ENCODE measurements at places on chromosomes 1 and 21.

DNA sequence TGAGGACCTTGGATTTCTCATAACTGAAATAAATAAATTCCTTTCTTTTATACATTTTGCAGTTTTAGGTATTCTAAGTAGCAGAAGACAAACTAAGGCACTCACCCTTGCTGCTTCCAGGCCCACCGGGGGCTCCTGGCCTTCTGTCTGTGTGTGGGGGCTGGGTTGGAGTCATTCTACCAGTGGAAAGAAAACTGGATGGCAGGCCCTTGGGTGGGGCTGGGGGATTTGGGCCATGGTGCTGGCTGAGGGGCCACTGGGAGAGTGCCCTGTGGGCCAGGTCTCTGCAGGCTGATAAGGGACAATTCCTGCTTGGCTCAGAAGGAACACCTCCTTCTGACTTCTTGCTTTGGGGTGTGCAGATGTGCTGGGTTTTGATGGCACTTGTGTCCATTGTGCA is 54.0 kb upstream of the CSF3R start:
- DNase-seq, result no peak

DNA sequence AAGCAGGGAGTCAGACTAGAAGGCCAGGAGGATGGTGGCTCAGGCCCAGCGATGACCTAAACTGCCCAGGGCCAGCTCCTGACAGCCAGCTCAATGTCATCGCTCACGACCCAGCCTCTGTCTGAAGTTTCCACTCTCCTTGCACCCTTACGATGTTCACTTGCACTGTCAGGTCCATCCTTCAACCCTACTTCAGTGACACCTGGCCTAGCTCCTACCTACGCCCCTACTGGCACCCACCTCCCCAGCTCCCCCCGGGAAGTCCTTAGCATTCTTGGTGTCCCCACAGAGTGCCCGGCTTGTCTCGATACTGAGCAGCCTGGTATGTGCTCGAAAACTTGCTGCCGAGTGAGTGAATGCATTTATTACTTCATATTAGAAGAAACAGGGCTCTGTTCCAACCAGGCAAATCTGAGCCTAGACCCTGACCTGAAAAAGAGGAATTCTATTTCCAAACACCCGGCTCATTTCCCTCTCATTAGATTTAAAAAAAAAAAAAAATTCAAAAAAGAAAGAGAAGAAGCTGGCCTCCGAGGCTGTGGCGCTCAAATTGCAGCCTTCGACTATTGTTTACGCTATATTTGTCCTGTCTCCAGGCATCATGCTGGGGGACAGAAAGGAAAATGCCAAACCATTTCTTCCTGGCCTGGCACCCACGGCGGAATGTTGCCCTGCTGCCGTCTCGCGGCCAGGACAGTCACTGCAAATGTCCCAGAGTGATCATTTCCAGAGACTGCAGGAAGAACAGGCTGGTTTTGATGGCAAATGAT is 29.8 kb upstream of the LRRC38 start:
- DNase-seq, result no peak

GRCh38 chr1:204366759-204367158 is 7.0 kb upstream of the PLEKHA6 start:
- no peak for DNase-seq

DNA sequence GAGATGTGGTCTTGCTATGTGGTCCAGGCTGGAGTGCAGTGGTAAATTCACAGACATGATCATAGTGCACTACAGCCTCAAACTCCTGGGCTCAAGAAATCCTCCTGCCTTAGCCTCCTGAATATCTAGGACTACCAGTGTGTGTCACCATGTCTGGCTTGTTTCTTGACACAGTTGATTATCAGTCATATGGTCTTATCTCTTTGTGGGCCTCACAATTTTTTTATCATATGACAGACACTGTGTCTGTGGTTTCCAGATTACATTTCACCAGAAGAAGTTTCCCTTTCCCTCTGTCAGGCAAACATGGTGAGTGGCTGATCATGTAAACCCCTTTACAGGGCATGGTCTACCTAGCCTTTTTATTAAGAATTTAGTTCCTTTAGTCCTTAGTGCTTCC is 96.1 kb downstream of the HFM1 start:
- no peak for DNase-seq

GRCh38 chr1:12548973-12549459 is 69.0 kb downstream of the DHRS3 start:
- DNase-seq, result no peak

- no peak for DNase-seq
Observed at GRCh38 chr1:206868264-206868663, 2.8 kb downstream of the IL20 start.

GRCh38 chr1:179226738-179227137 is 2.7 kb downstream of the ABL2 start:
- no peak for DNase-seq

GRCh38 chr1:14742181-14742980 is 143.9 kb downstream of the KAZN start:
- DNase-seq, result no peak

DNA sequence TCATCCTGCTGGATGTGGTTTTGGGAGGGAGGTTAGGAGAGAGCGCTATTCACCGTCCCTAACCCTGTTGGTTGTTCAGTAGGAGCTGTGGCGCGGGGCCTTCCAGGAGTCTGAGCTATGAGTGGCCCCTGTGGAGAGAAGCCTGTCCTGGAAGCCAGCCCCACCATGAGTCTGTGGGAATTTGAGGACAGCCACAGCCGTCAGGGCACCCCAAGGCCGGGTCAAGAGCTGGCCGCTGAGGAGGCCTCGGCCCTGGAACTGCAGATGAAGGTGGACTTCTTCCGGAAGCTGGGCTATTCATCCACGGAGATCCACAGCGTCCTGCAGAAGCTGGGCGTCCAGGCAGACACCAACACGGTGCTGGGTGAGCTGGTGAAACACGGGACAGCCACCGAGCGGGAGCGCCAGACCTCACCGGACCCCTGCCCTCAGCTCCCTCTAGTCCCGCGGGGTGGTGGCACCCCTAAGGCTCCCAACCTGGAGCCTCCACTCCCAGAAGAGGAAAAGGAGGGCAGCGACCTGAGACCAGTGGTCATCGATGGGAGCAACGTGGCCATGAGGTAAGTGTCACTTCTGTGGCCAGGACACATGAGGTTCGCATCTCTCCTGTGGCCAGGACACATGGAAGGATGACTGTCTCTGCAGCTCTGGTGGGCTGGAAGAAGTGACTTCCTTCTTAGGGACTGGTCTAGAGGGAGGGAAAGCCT is 1.2 kb downstream of the ZC3H12A start:
- DNase-seq, result no peak

DNA sequence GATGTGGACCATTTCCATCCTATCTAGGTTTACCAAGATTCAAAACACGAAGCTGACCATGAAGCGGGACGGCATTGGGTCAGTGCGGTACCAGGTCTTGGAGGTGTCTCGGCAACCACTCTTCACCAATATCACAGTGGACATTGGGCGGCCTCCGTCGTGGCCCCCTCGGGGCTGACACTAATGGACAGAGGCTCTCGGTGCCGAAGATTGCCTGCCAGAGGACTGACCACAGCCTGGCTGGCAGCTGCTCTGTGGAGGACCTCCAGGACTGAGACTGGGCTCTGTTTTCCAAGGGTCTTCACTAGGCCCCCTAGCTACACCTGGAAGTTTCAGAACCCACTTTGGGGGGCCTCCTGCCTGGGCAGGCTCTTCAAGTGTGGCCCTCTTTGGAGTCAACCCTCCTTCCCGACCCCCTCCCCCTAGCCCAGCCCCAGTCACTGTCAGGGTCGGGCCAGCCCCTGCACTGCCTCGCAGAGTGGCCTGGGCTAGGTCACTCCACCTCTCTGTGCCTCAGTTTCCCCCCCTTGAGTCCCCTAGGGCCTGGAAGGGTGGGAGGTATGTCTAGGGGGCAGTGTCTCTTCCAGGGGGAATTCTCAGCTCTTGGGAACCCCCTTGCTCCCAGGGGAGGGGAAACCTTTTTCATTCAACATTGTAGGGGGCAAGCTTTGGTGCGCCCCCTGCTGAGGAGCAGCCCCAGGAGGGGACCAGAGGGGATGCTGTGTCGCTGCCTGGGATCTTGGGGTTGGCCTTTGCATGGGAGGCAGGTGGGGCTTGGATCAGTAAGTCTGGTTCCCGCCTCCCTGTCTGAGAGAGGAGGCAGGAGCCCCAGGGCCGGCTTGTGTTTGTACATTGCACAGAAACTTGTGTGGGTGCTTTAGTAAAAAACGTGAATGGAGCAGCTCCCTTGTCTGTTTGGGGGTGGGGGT is 864 bp upstream of the CCDC24 start:
- DNase-seq, result peak; percentile 53

DNA sequence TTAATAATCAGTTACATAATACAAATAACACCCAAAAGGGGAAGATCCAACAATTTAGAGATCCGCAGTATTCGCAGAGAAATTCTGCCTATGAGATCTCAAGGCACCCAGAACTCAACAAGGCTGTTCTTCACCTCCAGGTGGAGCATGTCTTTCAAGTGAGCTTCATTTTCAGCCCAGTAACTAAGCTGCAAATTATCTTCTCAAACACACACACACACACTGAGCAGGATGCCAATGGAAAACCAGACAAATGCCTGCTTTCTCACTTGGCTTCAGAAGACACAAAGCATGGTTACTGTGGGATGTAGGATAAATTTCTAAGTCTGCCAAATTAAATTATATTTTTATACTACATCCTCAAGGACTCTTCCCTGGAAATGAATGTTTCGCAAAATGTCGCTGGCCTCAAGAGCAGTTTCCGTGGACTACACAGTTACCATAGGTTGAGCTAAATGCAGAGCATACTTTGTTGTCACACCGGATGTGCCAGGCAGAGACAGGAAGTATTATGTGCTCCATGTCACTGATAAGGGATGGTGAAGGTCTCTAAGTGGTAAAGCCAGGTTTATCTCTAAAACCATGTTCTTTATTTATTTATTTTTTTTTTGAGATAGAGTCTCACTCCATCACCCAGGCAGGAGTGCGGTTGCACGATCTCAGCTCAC is 30.3 kb downstream of the UBR4 start:
- DNase-seq, result no peak

DNA sequence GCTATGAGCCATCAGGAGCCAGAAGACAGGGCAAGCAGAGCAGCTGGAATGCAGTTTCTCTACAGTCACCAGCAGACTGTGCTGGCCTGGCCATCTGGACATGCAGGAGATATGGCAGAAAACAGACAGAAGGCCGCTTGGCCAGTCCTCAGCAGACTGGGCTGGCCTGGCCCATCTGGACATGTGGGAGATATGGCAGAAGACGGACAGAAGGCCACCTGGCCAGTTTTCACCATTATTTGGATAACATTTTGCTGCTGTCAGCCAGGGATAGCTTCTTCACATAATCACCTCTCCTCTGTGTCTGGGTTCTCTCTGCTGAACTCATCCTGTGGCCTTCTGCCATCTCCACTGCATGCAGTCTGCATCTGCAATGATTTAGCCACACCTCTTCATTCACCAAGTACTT is 25.0 kb upstream of the CACYBP start:
- peak; percentile 72 for DNase-seq

DNA sequence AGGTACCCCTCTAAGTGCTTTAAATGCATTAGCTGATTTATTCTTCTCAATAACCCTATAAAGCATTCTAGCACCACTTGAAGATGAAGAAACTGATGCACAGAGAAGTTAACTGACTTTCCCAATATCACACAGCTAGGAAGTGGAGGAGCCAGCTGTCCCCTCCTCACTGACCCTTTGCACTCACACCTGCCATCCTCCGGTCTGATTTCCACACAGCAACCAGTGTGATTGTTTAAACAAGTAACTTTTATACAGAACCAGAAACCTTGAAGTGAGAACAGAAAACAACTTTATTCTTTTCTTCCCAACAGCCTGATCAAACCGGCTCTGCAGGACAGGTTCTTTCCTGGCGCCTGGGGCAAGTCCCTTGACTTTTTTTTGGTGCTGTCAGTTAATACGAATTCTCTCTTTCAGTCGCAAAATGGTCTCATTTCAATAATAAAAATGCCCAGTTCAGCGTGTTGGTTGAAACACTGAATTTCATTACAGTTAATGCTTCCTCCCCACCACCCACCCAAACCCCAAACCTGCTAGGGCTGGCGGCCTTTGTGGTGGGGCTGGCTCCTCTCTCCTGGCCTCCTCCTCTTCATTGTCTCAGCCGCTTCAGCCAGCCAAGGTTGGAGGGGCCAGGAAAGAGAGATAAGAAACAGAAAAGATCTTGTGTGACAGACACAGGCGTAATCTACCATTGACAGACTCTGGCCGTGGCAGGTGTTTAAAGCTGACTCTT is 26.4 kb upstream of the EEIG2 start:
- DNase-seq, result no peak

DNA sequence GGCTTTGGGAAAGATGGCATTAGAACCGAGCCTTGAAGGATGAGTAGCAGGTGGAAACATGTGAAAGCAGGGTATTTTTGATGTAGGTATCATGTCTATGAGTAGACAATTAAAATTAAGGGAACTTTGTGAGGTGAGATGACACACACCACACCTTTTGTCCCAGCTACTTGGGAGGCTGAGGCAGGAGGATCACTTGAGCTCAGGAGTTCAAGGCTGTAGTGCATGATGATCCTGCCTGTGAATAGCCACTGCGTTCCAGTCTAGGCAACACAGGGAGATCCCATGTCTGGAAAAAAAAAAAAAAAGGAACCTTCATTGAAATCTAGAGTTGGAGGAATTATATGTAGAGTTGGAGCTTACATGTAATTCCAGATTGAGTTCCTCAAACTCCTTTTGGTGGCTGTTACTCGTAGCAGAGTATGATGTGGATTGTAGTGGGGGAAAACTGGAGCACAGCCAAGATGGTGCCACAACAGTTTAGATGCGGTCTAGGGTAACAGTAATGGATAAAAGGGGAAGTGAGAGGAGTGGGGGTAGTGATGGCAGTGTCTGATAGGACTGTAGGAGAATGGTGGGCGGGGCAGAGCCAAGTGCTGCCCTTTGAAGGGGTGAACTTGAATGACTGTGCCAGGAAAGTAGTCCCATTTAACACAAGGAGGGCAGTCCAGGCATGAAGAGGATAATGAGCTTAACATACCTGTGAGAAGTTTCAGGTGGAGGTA is 17.4 kb downstream of the AK4 start:
- DNase-seq, result no peak

- DNase-seq, result no peak
Observed at GRCh38 chr21:21019681-21020080, 21.5 kb downstream of the NCAM2 start.

DNA sequence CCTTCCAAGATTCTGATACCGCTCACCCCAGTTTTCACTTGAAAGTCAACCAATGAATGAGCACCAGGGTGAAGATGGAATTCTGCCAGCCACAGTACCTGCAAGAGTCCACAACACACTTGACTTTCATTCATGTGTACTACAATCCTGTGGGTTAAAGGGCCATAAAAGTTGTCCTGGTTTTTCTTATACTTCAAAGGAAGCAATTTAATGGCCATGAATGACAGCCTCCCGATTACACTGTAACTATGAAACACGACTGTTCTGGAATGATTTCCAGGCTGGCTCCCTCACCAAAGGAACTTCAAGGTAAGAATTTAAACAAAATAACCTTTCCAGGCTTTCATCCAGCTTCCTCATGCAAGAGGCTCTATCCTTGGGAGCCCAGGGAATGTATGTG is 502.8 kb downstream of the SMYD3 start:
- DNase-seq, result no peak
